ENCODE measurements at places on chromosomes 4 and X.

GRCh38 chr4:142548491-142548890 lies 297.6 kb downstream of the INPP4B start:
- DNase-seq = no peak

- DNase-seq = no peak
Observed at GRCh38 chr4:177451108-177451500, 8.9 kb upstream of the AGA start.

DNA sequence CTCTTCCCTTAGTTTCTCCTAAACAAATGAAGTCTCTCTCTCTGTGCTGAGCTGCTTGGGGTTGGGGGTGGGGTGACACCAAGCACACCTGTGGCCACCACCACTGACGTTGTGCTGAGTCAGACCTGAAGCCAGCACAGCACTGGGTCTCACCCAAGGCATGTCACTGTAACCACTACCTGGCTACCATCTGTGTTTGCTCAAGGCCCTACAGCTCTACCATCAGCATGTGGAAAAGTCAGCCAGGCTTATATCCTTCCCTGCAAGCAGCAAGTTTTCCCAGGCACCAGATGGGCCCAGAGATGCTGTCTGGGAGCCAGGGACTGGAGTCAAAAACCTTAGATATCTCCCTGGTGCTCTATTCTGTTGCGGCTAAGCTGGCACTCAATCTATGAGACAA lies 6.9 kb downstream of the CXCL10 start:
- DNase-seq = no peak

DNA sequence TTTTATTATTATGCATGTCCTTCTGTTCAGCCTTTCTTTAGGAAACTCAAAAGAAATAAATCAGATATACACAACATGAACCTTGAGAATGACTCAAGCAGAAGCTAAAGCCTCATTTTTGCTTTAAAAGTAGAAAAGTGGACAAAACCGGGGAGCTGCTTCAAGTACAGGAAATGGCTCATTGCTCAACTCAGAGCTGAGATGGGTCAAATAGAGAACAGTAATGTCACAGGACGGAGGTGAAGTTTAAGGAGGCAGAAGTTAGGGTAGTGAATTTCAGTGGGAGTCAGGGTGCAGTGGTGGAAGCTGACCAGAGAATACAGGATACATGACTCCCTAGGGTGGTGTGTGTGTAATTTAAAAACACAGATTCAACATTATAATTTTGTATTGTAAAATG lies 22.2 kb downstream of the PHKA2 start:
- DNase-seq = no peak

DNA sequence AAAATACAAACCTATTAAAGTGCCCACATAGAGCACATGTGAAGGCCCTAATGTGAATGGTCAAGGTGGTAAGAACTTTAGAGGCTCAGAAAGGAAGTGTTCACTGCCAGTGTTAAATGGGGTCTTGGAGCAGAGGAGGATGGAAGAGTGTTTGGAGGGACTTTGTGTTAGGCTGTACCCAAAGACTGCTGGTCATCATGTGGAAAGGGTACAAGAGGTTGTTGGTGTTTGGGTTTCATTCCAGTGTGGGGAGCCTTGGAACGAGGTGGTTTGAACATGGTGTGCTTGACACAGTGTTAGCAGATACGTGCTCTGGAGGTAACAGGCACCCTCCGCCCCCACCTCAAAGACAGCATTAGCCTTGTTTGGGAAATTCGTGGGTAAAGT lies 73.1 kb downstream of the RAPGEF2 start:
- no peak for DNase-seq

DNA sequence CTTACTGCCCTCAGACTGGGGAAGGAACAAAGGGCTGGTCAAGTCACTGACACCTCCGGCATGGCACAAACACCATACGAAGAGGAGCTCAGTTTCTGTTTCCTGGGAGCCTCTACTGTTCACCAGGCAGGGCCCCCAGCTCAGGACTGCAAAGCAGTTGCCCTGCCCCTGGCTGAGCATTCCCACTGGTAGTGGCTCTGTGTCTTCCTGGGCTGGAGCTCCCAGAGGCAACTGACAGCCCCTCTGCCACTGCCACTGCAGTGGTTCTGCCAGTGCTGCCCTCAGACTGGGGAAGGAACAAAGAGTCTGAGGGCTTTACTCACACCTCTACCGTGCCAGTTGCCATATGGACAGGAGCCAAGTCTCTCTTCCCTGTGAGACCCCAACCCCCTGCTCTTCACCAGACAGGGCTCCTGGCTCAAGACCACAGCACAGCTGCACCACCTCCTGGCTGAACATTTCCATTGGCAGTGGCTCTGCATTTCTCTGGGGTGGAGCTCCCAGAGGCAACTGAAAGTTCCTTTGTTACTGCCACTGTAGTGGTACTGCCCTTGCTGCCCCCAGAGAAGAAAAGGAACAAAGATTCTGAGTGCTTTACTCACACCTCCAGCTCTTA lies 67.9 kb downstream of the SMARCA5 start:
- DNase-seq = no peak

- DNase-seq = no peak
Observed at GRCh38 chr4:20253735-20254409, 2.2 kb downstream of the SLIT2 start.

DNA sequence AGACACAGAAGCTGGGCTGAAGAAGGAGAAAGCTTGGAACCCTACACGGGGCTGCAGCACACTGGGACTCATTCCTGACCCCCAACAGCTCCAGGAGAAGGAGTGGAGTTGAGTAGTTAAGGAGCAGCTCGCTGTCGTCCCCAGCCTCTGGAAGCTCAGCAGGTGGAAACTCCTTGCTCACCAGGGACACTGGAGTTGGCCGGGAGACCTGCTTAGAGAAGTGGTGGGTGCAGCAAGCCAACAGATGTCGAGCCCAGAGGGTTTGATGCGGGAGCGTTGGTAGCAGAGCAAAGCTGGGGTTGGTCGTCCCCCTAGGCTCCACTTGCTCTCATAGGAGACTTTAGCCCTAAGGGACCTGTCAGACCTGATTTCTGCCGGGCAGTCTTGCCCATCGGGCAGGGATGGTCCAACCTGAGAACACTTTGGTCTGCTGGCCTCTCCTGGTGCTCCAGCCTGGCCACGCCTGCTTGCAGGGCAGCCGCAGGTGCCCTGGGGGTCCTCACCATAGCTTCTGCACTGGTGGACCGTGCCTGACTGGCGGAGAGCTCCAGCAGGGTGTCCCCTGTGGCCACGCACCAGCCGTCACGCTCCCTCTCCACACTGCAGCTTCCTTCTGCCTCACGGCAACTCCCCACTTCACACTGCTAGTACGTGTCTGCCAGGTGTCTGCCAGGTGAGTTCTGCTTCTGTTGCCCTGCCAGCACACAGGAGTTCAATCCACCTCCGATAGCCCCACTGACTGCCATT lies 353.7 kb downstream of the GASK1B start:
- no peak for DNase-seq

DNA sequence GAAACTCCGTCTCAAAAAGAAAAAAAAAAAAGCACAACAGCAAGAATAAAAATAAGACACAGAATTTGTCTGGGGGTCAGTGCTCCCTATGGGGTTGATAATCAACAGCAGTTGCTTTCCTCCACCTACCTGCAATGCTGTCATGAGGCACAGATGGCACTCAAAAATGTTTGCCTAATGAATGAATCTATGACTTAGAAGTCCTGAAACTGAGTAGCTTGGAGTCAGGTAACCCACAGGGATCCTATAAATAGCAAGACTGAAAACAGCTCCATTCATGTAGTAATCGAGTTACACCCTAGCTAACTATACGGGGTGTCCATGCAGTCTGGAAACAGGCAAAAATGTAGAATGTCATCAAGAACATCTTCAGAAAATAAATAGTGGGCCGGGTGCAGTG lies 19.8 kb upstream of the DDX3X start:
- no peak for DNase-seq

- DNase-seq = no peak
Observed at GRCh38 chr4:148270630-148271029, 171.6 kb downstream of the NR3C2 start.

GRCh38 chr4:25088093-25088952 lies 57.6 kb upstream of the LGI2 start:
- DNase-seq = no peak

DNA sequence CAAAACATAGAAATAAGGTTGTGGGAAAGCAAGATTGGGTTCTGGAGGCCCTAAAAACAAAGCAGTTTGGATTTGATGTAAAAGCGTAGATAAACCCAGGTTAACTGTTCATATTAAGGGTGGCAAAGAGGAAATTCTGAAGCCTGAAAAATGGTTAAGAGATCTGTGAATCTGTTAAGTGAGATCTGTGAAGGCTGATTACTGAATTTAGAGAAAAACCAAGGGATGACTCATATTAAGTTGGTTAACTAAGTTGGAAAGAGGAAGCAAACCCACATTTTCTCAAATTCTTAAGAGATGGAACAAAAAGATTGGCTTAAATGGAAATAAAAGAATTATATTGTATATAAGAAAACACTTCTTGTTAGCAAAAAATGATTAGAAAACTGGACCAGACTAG lies 22.8 kb downstream of the GPAT3 start:
- DNase-seq = no peak

- DNase-seq = no peak
Observed at GRCh38 chr4:152106781-152107321, 346.0 kb upstream of the GATB start.

- no peak for DNase-seq
Observed at GRCh38 chr4:113411496-113411938, 350.0 kb downstream of the CAMK2D start.

- no peak for DNase-seq
Observed at GRCh38 chrX:16160729-16161128, 6.6 kb upstream of the MAGEB17 start.

DNA sequence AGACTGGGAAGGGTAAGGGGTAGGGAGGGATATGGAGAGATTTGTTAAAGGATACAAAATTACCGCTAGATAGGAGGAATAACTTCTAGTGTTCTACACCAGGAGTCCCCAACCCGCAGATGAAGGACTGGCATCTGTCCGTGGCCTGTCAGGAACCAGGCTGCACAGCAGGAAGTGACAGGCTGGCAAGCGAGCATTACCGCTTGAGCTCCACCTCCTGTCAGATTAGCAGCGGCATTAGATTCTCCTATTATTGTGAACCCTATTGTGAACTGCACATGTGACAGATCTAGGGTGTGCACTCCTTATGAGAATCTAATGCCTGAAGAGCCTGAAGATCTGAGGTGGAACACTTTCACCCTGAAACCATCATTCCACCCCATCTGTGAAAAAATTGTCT lies 27.9 kb upstream of the BBS7 start:
- DNase-seq = no peak

DNA sequence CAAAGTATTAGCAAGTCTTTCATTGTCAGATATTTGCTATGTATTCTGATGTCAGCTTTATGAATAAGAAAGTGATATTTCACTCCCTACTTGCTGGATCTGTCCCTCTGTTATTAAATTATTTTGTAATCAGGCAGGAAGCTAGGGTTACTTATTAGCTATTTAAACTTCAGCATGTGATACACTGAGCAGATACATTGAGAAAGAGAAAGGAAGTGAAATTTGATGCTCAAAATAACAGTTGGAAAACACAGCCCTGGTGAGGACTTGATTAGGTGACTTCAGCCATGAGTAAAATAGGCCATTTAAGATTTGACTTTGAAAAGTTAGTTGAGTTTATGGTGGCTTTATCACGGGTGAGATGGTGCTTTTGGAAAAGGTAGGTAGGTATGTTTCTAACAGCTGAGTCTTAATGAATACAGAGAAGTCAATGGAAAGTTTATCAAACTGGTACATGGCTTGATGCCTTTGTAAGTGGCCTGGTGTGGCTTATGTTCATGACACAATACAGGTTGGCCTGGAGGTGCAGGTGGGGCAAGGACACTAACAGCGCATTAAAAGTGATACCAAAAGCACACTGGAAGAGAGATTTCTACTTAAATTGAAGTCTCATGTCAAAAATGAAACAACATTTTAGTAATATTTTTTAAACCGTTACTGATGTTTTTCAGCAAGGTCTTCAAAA lies 321.2 kb upstream of the SPOCK3 start:
- DNase-seq = no peak

- no peak for DNase-seq
Observed at GRCh38 chrX:151742311-151742710, 7.8 kb downstream of the CNGA2 start.

- DNase-seq = no peak
Observed at GRCh38 chr4:120977435-120977997, 55.0 kb upstream of the PRDM5 start.

DNA sequence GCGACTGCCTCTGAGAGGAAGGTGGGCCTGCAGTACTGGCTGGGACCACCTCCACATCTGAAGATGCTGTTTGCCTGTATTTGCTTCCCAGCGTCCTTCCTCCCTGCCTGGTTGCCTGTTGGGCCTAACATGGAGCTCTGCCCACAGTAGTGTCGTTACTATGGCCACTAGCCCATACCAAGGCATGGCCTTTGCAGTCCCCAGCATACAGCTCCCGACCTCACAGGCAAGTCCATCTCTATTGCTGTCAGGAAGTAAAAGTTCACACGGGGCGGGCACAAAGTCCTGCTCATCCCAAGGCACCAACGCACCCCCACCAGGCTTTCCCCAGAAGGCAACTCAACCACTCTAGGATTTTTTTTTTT lies 71.6 kb downstream of the MAML3 start:
- no peak for DNase-seq

DNA sequence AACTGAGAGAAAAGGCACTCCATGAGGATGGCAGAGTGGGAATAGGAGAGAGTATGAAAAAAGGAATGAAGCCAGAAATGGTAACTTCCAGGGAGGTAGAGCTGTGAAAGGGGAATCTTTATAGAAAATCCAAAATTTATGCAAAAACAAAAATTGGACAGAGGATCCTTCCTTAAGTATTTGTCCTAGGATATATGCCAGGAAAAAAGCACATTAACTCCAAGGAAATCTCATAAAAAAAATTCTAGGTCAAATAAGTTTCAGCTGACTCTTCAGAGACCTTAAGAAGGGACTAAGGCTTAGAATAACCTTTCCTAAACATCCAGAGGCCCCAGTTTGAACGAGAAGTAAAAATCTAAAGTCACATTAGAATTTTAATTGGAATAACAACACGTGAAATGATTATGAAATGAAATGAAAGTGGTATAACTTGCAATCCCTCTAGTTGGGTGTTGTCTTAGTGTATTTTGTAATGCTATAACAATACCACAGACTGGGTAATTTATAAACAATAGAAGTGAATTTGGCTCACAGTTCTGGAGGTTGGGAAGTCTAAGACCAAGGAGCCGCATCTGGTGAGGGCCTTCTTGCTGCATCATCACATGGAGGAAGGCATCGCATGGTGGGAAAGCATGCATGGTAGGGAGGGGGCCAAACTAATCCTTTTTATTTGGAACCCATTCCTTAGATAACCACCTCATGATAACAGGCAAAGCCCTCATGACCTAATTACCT lies 145.4 kb upstream of the RXFP1 start:
- no peak for DNase-seq

DNA sequence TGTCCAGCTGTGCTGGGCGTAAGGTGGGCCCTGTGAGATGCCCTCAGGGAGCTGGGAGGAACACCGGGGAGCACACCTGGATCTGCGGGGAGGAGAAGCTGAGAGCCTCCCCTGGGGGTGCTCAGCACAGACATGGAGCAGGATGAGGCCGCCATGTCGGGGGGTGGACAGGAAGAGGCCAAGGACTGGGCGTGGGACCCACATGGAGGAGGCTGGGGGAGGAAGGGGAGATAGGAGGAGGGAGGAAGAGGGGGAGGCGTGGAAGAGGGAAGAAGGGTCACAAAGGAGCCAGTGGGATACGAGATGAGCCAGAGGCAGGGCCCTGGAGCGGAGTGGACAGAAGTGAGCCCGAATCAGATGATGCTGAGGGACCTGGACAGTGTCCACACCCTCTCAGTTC lies 66.3 kb downstream of the ZFYVE28 start:
- DNase-seq = no peak
